Osteocyte (in vitro differentiated cells): ENCODE measurements at places on chromosomes 2 and 18. TPM values are rescaled to one million over a fixed set of nuclear protein-coding genes. Genes with fewer than 3 reads are reported as not detected.
A peak's percentile ranks its signal among the peaks of the same experiment; 100 is the strongest.

Gene CROCC2
- total RNA-seq: not detected in 2 replicates

DNA sequence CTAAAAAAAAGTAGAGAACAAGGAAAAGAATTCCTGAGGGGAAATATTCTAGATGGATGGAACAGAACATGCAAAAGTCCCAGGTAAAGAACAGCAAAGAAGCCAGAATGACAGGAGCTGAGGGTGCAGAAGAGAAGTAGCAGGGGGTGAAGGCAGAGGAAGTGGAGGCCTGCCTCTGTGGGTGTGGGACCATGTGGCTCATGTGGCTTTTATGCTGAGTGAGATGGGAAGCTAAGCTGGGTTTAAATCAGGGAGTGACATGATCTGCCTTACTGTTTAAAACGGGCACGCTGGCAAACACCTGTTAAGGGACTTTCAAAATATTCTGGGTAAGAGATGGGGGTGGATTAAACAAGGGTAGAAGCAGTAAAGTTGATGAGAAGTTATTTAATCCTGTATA, 40.0 kb downstream of the GKN2 start:
- peaks cover 7% of the 10 kb centered on the region for H3K4me1 ChIP-seq
- no peak overlapping the region for H3K4me3 ChIP-seq
- H3K36me3 ChIP-seq: no peaks in the 10 kb centered on the region
- H3K27me3 ChIP-seq: no peaks in the 10 kb centered on the region
- no peak for DNase-seq

Gene FOXD4L1
- total RNA-seq: 0.18 and 0.21 TPM in 2 replicates

DNA sequence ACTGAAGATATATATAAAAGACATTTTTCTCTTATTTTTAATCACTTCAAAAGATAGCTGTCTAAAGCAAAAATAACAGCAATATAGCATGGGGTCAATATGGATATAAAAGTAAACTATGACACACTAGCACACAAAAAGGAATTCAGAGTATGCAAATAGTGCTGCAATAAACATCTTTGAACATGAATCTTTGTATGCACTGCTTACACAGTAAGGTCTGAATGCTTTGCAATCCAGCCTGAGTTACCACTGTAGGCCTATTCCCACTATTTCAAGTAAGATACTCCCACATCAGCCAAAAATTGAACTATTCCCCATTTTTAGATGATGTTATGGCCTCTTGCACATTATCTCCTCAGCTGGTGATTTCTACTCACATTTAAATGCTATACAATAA, 27.4 kb upstream of the ERCC3 start:
- H3K27ac ChIP-seq: no peak overlapping the region
- DNase-seq: no peak
- H3K36me3 ChIP-seq: peaks cover 38% of the 10 kb centered on the region

- H3K27me3 ChIP-seq: peaks cover 5% of the 10 kb centered on the region
- no peak overlapping the region for H3K27ac ChIP-seq
- H3K36me3 ChIP-seq: no peaks in the 10 kb centered on the region
- no peak for DNase-seq
Measured at GRCh38 chr2:156779416-156780120, 343.4 kb downstream of the GPD2 start.

- H3K4me3 ChIP-seq: no peak overlapping the region
- H3K4me1 ChIP-seq: no peaks in the 10 kb centered on the region
- no peaks in the 10 kb centered on the region for H3K27me3 ChIP-seq
- H3K36me3 ChIP-seq: no peaks in the 10 kb centered on the region
- DNase-seq: no peak
- no peak overlapping the region for H3K27ac ChIP-seq
Measured at GRCh38 chr2:68987021-68987503, 12.6 kb downstream of the GKN1 start.

Gene CD28
- total RNA-seq: not detected in 2 replicates

GRCh38 chr18:37986665-37987064, 421.1 kb upstream of the CELF4 start:
- no peak for DNase-seq
- H3K27me3 ChIP-seq: no peaks in the 10 kb centered on the region
- no peaks in the 10 kb centered on the region for H3K4me1 ChIP-seq
- no peak overlapping the region for H3K27ac ChIP-seq
- no peak overlapping the region for H3K4me3 ChIP-seq

GRCh38 chr2:187580462-187581124, 26.4 kb upstream of the TFPI start:
- DNase-seq: no peak
- H3K36me3 ChIP-seq: no peaks in the 10 kb centered on the region
- no peak overlapping the region for H3K4me3 ChIP-seq
- no peaks in the 10 kb centered on the region for H3K27me3 ChIP-seq
- peak overlapping the region; percentile 64 for H3K27ac ChIP-seq

- no peak overlapping the region for H3K4me3 ChIP-seq
- H3K36me3 ChIP-seq: no peaks in the 10 kb centered on the region
- no peak overlapping the region for H3K27ac ChIP-seq
- H3K27me3 ChIP-seq: peaks cover 10% of the 10 kb centered on the region
- no peaks in the 10 kb centered on the region for H3K4me1 ChIP-seq
- DNase-seq: no peak
Measured at GRCh38 chr2:208148803-208149202, 2.8 kb upstream of the CRYGB start.

DNA sequence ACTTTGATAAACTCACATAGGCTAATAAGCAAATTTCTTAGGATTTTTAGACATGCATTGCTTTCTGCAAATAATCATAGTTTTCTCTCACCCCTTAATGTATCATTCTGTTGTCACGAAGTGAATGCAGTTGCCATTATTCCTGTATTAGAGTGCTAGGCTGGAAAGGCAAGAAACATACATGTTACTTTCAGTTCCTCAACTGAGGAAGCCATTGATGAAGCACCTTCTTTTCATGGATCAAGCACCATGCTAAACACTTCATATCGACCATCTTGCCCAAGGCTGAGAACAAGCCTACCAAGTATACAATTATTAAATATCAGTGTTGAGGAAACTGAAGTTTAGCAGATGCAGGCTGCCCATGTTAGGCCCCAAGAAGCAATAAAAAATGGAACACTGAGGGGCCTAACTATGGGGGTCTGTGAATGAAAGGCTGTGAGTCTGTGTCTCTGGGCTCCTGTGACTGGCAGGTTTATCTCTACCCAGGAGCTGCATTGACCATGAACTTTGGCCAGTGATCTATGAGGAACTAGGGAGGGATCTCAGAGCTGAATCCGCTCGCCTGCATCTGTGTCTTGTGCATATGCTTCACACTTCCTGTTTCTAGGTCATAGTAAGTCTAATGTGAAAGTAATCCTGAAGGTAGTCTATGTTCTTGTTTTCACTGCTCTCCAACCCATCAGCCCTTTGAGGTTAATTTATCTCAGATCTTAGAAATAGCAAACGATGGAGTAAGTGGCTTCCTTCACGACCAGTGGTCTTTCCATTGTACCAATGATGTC, 16.0 kb upstream of the TSPYL6 start:
- no peaks in the 10 kb centered on the region for H3K36me3 ChIP-seq
- H3K27me3 ChIP-seq: peaks cover 2% of the 10 kb centered on the region
- no peak overlapping the region for H3K4me3 ChIP-seq
- peaks cover 17% of the 10 kb centered on the region for H3K4me1 ChIP-seq
- H3K27ac ChIP-seq: no peak overlapping the region
- DNase-seq: no peak

GRCh38 chr2:26627350-26628105, 13.6 kb downstream of the CIB4 start:
- peaks cover 12% of the 10 kb centered on the region for H3K27me3 ChIP-seq
- H3K36me3 ChIP-seq: no peaks in the 10 kb centered on the region
- peaks cover 12% of the 10 kb centered on the region for H3K4me1 ChIP-seq
- no peak overlapping the region for H3K4me3 ChIP-seq
- no peak overlapping the region for H3K27ac ChIP-seq
- DNase-seq: no peak

DNA sequence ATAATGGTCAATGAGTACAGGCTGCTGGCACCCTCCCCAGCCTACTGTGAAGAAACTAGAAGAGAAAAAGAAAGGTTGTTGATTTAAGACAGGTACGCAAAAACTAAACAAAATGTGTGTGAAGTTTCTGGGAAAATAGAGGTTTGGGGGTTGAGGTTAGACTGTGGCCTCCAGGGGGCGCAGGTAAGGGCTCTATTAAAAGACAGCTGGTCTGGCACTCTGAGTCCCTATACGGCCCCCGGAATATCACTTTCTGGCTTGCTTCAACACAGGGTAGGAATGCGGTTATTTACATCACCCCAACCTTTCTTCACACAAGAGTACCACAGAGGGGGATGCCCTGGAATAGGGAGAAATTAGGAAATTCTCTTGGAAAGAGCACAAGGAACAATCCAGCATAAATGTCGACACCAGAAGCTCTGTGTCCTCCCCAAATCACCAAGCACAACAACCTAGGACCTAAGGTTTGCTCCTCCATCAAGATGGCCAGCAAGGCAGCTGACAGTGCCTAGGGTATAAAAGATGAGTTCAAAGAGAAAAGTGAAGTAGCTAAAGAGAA, 480.8 kb upstream of the KLHL29 start:
- H3K4me1 ChIP-seq: no peaks in the 10 kb centered on the region
- H3K4me3 ChIP-seq: no peak overlapping the region
- no peaks in the 10 kb centered on the region for H3K36me3 ChIP-seq
- H3K27me3 ChIP-seq: no peaks in the 10 kb centered on the region
- DNase-seq: no peak
- no peak overlapping the region for H3K27ac ChIP-seq

- H3K4me1 ChIP-seq: peaks cover 14% of the 10 kb centered on the region
- no peaks in the 10 kb centered on the region for H3K27me3 ChIP-seq
- DNase-seq: no peak
- H3K36me3 ChIP-seq: no peaks in the 10 kb centered on the region
- peak overlapping the region; percentile 2 for H3K27ac ChIP-seq
- no peak overlapping the region for H3K4me3 ChIP-seq
Measured at GRCh38 chr2:6506859-6507258, 358.8 kb downstream of the CMPK2 start.

Gene ALPI
- total RNA-seq: not detected in 2 replicates

DNA sequence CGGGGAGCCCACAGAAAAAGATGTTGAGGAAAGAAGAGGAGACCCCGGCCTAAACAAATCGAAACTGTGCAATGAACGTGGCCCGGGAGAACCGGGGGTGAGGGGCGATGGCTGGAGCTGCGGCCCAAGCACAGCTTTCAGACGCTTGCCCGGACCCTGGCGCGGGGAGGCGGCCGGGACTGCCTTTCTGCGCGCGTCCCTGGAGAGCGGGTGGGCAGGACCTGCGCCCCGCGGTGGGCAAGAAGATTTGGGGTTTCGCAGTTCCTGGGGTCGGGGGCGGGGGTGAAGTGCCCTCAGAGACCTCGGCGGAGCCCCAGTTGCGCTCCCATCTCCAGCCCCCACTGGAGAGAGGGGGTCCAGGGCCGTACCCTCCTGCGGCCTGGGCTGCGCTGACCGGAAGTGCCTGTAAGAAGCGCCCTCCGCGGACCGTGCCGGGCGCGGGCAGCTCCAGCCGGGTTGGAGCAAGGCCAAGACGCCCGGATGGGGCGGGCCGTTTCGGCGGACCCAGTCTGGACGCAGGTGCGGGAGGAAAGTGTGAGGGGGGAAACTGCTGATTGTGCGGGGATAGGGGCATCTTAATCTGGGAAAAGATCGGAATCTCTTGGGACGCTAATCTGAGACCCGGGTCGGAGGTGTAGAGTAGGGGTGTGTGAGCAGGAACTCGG, 11.6 kb downstream of the EN1 start:
- no peak for DNase-seq
- H3K27me3 ChIP-seq: peaks cover 85% of the 10 kb centered on the region
- peaks cover 9% of the 10 kb centered on the region for H3K4me1 ChIP-seq
- no peaks in the 10 kb centered on the region for H3K36me3 ChIP-seq
- peak overlapping the region; percentile 73 for H3K4me3 ChIP-seq

DNA sequence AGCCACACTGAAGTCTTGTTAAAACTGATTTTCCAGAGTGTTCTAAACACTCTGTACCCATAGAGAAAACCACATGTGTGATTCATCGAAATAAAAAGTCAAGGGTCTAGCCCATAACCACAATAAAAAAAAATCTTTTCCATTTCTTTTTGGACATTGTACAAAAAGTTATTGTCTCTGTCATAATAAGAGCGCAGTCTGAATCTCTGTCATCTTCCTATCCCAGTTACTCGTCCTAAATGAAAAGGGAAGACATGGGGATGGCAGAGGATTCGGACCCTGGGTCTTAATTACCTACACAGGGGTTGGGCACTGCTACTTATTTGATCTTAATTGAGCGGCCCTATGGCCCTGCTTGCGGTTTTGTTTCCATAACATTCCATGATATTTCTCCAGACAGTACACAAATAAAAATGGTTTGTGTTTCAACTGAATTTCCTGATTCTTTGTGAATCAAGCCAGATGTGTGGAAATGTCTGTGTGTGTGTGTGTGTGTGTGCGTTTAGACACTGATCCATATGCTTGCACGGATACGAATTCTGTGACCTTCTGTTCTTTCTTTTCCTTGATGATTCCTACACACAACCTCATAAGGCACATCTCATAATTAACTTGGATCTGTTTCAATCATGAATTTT, 133.4 kb upstream of the SPATS2L start:
- no peaks in the 10 kb centered on the region for H3K36me3 ChIP-seq
- H3K27ac ChIP-seq: peak overlapping the region; percentile 81
- H3K27me3 ChIP-seq: no peaks in the 10 kb centered on the region

DNA sequence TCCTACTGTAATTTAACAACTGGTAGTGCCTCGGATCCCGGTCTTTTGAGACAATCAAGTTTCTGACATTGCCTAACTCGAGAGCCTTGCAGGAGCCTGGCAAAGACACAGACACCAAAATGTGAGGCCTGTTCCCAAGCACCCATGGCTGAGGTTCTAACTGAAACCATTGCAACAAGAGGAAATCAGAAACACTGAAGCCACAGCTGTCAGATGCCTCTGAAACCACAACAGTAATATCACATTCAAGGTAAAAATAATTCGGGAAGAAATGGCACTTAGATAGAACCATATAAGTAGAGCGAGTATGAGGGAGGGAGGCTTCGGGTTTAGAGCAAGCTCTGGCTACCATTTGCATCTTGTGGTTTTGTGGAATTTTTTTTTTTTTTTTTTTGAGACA, 285.9 kb downstream of the FBXO15 start:
- H3K27ac ChIP-seq: no peak overlapping the region
- H3K4me1 ChIP-seq: no peaks in the 10 kb centered on the region
- no peak overlapping the region for H3K4me3 ChIP-seq
- peaks cover 10% of the 10 kb centered on the region for H3K27me3 ChIP-seq
- no peak for DNase-seq

DNA sequence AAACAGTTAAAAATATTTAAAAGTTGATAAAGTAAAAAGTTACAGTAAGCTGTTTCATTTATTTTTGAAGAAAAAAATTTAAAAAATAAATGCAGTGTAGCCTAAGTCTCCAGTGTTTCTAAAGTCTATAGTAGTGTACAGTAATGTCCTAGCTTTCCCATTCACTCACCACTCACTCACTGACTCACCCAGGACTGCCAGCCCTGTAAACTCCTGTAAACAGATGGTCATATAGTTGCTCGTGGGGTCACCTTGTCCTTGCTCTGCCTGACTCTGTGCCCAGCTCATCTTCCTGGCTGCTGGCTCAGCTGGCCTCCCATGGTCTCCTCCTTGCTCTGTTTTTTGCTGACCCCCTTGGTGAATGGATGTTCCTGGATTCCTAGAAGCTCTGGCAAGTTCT, 180.3 kb downstream of the VAPA start:
- H3K36me3 ChIP-seq: no peaks in the 10 kb centered on the region
- no peaks in the 10 kb centered on the region for H3K27me3 ChIP-seq
- no peak overlapping the region for H3K27ac ChIP-seq
- no peak for DNase-seq
